ENCODE measurements at places on chromosomes 5 and 9.

- DNase-seq, result no peak
These were observed 326.2 kb downstream of the PRR16 start for GRCh38 chr5:120790339-120790738.

GRCh38 chr9:114411452-114411851, 23.7 kb upstream of the AKNA start:
- DNase-seq, result no peak

DNA sequence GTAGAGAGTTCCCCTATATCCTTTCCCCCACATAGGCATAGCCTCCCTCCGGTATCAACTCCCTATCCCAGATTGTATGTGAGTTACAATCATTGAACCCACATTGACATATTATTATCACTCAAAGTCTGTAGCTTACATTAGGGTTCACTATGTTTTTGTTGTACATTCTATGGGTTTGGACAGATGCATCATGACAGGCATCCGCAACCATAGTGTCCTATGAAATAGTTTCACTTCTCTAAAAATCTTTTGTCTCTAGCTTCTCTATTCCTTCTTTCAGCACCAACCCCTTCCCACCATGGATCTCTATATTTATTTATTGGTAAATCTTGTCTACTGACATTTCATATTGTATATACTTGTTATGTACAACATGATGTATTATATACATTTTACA, 31.6 kb downstream of the TAF11L14 start:
- DNase-seq, result no peak

- no peak for DNase-seq
These were observed 216.1 kb downstream of the FSTL4 start for GRCh38 chr5:133396187-133396741.

- no peak for DNase-seq
These were observed 1.1 kb downstream of the POLR1E start for GRCh38 chr9:37486616-37487548.

DNA sequence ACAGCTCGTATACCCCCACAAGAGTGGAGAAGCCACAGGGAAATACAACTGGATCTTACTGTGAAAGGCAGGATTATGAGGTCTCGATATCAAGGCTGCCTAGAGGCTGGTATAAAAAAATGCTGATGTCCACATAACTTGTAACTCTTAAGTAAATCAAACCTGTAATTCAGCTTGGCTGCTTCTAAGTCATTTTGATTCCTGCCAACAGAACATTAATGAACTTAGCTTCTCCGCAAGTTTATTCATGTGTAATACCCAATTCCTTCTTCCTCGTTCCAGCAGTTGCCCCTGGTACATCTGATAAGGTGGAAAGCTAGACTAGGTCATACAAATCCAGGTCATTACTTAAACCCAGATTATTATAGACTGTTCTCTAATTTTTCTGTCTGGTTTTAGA, 16.4 kb upstream of the SMIM15 start:
- DNase-seq, result no peak

- DNase-seq, result no peak
These were observed 127.2 kb downstream of the MLLT3 start for GRCh38 chr9:20495098-20495497.

- no peak for DNase-seq
These were observed 132.0 kb downstream of the MLLT3 start for GRCh38 chr9:20490246-20490834.

DNA sequence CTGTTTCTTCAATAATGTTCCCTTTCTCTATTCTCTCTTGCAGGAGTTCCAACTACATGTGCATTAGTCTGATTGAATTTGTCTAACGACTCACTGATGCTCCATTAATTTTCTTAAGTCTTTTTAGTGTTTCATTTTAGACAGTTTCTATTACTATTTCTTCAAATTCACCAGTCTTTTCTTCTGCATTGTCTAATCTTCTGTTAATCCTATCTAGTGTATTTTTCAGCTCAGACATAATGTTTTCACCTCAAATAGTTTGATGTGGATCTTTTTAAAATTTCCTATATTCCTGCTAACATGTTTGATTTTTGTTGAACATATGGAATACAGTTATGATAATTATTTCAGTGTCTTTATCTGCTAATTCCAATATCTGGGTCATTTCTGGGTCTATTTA, 21.7 kb upstream of the BICD2 start:
- no peak for DNase-seq

DNA sequence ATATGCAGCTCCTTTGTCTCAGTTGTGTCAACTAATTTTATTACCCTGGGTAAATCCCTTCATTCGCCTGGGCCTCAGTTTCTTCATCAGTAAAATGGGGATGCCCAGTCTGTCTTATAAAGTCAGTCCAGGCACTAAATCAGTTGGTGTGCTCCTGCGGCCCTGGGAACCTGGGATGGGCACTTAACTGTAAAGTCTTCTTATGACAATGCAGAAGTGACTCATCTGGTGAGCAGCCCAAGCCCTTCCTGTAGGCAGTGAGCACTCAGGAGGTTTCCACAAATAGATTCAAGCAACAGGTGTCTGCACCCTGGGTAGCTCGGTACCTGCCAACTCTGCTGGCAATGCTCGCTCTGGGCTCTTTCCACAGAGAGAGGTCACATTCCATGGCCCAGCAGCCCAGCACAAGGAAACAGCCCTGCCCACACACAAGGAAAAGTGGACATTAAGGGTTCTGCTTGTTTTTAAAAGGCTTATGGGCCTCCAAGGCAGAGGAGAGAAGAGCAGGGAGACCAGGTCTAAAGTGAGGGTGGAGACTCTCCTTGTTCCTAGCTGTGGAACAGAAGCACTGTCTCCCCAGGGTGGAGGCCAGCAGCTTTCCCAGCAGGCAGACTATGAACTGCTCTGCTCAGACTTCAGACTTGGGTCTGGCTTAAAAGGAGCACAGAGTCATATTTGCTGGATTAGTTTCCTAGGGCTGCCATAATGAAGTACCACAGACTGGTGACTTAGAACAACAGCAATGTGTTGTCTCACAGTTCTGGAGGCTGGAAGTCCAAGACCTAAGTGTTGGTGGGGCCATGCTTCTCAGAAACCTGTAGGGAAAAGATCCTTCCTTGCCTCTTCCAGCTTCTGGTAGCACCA, 89.7 kb upstream of the ADRA1B start:
- no peak for DNase-seq

DNA sequence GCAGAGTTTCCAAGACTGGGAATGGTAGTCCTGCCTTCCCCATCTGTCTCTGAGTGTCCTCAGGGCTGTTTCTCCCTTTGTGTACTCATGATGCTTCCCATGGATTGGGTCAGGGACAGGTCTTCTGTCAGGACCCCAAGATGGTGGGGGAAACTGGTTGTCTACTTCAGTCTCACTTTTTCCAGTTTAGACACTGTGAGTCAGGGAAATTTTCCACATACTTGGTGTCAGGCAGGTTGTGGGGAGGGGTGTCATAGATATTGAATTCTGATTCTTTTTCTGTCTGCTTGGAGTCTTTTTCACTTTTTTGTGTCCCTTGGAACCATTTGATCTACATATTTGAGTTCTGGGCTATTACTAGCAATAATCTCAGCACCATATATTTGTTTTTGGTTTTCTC, 10.3 kb downstream of the POLK start:
- no peak for DNase-seq

- no peak for DNase-seq
These were observed 1016.4 kb upstream of the DMAC1 start for GRCh38 chr9:8815931-8816330.

- no peak for DNase-seq
These were observed 1.6 kb upstream of the DNLZ start for GRCh38 chr9:136364942-136365774.

DNA sequence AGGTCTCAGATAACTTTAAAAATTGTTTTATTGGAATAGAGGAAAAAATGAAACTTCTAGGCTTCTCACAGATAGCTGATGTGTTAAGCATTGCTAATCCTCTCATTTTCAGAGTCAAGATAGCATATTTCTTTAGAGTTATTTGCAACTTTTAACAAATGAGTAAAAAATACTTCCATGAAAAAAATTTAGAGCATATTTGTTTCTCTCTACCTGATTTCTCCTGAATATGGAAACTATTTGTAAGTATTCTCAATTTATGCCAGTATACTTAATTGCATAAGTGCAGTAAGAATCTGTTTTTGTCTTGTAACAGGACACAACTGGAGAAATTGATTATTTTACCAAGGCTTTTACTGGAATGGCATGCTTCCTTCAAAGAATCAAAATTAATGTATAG, 3.6 kb upstream of the TRIM32 start:
- DNase-seq, result no peak

DNA sequence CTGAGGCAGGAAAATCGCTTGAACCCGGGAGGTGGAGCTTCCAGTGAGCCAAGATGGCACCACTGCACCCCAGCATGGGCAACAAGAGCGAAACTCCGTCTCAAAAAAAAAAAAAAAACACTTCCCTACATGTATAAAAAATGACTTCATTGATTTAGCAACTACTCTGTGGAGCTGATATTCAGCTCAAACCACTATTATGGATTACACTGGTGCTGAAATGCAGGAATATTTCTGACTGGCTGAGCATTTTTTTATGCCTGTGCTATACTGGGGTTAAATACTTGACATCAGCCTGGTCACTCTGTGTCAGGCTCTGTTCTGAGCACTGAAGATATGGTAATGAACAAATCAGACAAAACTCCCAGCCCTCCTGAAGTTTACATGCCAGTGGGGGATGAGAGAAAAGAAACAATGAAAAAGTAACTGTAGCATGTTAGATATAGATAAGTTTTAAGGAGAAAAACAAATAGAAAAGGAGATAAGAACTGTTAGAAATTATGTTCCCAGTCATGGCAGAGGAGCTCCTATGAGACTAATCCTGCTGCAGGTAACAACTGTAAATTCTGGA, 22.6 kb upstream of the TTC39B start:
- no peak for DNase-seq

- no peak for DNase-seq
These were observed 149.5 kb downstream of the ADAMTSL1 start for GRCh38 chr9:18623221-18624079.

GRCh38 chr5:135376961-135377624, 21.9 kb downstream of the MACROH2A1 start:
- DNase-seq, result peak; percentile 14
